ENCODE measurements at places on chromosomes 12 and 14.

- no peak for DNase-seq
Measured at GRCh38 chr12:46667551-46667950, 158.2 kb downstream of the SLC38A4 start.

DNA sequence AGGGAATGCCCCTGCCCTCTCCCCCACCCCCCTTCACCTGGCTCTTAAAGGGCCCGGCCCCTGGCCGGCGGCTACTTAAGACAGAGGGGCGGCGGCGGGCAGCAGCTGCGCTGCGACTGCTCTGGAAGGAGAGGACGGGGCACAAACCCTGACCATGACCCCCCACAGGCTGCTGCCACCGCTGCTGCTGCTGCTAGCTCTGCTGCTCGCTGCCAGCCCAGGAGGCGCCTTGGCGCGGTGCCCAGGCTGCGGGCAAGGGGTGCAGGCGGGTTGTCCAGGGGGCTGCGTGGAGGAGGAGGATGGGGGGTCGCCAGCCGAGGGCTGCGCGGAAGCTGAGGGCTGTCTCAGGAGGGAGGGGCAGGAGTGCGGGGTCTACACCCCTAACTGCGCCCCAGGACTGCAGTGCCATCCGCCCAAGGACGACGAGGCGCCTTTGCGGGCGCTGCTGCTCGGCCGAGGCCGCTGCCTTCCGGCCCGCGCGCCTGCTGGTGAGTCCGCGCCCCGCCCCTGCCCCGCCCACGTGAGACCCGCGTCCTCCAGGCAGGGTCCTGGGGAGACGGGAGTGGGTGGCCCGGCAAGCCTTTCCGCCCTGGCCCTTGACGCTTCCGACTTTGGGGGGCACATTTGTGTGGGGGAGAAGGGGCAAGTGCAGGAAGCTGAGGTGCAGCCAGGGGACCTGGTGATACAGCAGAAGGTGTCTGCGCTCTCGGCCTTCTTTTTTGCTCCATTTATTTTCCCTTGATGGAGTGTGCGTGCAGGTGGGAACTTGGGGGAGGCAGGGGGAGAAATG, at the start of gene IGFBP6:
IGFBP6 (plus strand) TSS at position 104 of the 790 bp plus-strand sequence; CDS start at position 155, 51 bp downstream.
- DNase-seq: no peak

GRCh38 chr12:92145481-92145730, 240 bp downstream of the BTG1 start:
- DNase-seq: no peak

DNA sequence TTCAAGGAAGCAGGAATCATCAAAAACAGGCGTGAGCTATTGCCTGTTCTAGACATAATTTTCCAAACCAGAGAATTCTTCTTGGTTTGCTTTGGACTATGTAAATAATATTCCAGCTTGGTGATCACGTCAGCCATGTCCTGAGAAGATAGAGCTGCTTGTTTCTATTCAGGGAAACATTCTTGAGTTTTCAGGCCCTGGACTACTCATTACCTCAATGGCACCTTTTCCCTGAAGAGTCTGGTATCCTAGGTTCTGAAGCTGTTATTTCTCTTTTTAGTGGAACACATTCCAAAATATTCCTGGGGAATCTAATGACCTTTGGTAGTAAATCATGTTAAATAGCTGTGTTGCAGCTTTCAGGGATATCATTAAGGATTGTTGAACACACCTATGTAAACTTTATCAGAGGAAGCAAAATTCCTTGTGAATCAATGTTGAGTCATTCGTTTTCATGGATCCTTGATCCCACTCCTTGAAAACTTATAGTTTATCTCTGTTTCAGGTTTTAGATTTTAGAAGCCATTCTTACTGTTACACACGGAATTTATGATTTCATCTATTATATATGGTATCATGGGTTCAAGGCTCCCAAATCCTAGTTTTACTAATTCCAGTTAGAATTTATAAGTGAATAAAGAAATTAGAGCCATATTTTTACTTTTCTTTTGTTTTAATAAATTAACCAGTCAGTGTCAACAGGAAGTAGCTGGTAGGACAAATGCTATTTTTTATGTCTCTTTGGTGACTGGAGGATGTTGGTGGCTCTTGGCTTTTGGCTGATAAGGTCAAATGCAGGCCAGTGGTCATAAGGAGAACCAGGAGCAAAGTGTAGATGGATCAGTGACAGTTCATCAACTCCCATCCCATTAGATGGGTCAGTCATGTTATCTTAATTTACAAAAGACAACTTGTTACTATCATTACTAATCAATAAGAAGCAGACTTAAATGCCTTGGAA, 380.1 kb downstream of the ZFP36L1 start:
- no peak for DNase-seq

DNA sequence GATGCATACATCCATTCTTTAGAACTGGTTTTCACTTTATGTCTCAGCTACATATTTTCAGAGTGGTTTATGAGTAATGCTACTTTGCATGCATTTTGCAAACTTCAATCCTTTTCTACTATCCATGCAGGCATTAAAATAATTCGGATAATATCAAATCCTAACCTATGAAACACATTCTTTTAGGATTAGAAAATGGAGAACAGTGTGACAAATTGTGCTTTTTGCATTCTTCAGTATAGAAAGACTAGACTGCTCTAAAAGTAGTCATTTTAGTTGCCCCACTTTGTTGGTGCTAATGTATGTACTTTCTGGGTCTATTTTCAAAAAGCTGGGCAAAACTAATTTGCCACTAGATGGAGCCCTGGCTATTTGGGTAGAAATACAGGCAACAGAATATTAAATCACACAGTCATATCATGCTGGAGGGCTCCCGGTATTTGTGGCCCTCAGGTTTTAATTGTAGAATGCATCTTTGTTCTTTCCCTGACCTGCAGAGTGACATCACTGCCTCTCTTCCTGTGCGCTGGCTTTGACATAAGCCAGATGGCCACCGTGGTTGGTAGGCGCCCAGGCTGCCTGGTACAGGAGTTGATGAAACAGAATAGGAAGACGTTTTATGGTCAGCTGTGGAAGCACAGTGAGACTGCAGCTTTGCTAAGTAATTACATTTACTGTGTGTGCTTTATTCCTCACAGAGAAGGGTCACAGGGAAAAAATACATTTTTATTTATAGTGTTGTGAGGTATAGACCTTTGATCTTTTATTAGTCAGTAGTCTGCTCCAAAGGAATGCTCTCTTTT, 28.1 kb downstream of the MSRB3 start:
- no peak for DNase-seq

DNA sequence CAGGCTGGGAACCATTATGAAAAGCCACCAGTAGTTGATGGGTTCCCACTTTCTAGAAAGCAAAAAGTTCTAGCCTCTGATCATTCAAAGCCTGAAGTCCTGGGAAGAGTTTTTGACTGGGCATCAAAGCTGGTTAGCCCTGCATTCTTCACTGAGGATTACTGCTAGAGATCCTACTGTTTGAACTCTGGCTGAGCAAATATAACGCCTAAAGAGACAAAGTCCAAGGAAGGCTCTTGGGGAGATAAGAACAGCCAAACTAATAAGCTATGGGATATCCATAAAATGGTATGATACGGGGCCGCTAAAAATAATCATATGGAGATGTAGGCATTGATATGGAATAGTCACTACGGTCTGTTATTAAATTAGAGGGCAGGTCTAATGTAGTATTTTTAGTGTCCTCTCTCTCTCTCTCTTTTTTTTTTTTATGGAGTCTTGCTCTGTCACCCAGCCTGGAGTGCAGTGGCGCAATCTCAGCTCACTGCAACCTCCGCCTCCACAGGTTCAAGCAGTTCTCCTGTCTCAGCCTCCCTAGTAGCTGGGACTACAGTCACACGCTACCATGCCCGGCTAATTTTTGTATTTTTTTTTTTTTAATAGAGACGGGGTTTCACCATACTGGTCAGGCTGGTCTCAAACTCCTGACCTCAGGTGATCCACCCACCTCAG, 35.5 kb downstream of the PLXNC1 start:
- DNase-seq: no peak

GRCh38 chr14:104685998-104686610, 3.3 kb upstream of the INF2 start:
- DNase-seq: no peak

DNA sequence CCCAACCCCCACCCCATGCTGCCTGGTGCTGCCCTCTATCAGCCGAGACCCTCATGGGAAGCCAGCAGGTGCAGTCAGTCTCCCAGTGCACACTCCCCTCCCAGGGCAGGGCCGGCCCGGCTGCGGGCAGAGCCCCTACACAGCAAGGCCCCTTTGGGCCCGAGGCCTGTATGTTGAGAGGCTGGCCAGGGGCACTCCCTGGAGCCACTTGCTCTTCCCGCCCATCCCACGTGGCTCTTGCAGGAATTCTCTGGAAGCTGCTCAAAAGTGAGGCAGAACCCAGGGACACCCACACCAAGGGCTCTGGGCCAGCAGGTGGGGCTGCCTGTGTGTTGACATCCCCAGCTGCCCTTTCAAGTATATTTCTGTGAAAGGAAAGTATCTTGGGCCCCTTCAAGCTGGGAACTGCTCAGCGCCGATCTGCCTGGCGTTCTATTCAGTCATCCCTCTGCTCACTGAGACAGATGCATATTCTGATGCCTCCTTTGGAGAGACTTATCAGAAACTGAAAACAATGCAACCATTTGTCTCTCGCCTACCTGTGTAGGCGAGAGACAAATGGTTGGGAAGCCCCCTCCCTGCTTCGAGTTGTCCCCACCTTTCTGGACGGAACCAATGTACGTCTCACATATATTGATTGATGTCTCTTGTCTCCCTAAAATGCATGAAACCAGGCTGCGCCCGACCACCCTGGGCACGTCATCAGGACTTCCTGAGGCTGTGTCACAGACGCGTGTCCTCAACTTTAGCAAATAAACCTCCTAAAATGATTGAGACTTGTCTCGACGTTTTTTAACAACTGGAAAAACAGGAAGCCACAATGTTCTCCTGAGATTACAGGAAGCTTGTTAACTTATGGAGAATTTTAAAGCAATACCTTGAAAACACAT, 6.0 kb downstream of the GPR132 start:
- DNase-seq: no peak

DNA sequence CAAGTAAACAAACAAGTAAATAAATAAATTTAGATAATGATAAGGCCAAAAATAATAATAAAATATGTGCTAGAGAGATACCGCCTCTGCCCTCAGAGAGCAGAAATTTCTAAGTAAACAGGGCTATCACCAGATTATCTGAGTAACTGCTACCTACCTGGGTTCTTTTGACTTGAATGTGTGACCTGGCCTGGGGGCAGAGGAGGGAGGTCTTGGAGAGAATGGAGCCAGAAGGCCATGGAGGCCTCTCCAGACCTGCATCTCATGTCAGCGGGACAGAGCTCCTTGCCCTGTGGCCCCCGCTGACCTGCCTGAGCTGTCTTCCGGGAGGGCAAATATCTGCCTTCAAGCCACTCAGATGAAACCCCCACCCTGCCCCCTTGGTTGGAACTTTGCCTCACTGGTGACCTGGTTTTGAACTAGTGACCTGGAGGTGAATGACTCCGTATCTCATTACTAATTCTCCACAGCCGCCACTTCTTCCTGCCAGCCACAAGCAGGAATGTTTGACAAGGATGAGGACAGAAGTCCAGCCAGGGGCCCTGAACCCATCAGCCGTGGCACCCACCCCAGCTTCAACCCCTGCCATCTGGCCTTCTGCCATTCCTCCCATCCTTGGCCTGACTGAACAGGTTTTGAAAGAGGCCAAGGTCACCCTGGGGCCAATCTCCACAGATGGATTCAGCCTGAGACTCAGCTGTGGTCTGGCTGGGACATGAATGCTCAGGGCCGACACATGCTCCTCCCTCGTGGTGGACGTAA, 86.8 kb upstream of the PARP11 start:
- DNase-seq: peak; percentile 69

DNA sequence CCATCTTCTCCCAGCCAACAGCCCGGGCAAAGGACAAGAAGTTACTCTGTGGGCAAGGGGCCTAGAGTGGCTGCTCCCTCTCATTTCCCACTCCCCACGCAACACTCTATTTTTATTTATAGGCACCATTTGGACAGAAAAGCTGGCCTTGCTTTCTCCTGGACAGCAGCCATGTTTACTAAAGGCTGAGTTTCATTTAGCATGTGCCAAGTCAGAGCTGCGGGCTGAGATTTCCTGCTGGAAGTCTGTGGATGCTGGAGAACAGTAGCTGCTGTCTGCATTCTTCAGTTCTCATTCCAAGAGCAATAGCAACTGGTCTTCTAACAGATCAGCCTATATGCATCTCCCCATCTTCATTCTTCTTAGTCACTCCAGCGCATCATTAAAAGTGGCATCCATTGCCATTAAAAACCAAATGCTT, 8.3 kb downstream of the COL2A1 start:
- DNase-seq: no peak

- no peak for DNase-seq
Measured at GRCh38 chr12:46470975-46471374, 98.4 kb upstream of the SLC38A2 start.

DNA sequence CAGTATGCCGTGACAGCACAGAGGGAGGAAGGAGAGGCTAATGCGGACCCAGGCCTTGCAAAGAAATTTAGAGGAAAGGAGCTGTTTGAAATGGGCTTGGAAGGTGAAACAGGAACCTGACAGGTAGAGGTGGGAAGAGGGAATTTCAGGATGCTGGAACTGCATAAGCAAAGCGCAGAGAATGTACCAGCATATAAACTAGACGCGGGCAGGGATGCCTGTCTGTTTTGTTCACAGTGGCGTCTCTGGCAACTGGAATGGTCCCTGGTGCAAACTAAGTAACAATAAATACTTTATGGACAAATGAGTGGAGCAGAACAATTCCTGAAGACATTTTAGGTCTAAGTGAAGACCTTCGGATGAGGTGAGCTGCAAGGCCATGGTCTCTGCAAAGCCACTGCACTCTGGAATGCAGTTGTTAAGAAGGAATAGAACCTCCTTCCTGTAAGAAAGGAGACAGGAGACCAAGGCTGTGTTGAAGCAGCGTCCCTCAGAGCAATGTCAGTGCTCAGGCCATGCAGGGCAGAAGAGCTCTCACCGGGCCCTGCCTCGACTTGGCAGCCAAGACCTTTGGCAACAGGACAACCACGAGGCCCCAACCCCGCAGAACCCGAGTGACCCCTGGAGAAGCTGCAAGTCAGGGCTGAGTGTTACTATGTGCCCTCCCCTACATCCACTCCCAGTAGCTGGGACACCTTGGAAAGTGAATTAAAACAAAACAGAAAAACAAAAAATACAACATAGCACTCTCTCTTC, 42.8 kb downstream of the PITPNM2 start:
- no peak for DNase-seq

DNA sequence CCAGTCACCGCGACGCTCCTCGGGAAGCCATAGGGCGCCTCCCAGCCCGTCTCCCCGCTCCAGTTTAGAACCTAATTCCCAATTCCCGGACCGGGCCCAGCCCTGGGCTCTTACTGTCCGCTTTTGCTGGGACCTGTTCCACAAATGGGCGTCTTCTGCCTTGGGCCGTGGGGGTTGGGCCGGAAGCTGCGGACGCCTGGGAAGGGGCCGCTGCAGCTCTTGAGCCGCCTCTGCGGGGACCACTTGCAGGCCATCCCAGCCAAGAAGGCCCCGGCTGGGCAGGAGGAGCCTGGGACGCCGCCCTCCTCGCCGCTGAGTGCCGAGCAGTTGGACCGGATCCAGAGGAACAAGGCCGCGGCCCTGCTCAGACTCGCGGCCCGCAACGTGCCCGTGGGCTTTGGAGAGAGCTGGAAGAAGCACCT, 797 bp downstream of the UNG start:
- no peak for DNase-seq

GRCh38 chr14:54512393-54512792, 2.7 kb downstream of the CGRRF1 start:
- DNase-seq: no peak
